ENCODE measurements at places on chromosomes 5 and 9. TPM values are rescaled to one million over a fixed set of nuclear protein-coding genes. Genes with fewer than 3 reads are reported as not detected.

GRCh38 chr5:150410524-150411244 is 2.0 kb downstream of the CD74 start:
- no peak for DNase-seq

DNA sequence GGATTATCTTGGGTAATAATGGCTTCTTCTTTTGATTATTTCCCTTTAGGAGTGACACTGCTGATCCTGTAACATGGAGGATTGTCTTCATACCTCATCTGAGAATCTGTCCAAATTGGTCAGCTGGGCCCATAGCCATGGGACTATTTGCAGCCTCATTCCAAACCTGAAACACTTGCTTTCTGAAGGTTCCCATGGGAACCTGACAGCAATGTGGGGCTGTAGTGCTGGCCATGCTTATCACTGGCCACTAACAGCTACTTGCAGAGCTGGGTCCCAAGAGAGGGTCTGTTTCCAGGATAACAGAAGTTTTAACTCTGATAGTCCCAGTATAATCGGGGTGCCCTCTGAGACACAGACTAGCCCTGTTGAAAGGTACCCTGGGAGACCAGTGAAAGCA is 87.4 kb downstream of the KIAA1958 start:
- DNase-seq, result no peak

DNA sequence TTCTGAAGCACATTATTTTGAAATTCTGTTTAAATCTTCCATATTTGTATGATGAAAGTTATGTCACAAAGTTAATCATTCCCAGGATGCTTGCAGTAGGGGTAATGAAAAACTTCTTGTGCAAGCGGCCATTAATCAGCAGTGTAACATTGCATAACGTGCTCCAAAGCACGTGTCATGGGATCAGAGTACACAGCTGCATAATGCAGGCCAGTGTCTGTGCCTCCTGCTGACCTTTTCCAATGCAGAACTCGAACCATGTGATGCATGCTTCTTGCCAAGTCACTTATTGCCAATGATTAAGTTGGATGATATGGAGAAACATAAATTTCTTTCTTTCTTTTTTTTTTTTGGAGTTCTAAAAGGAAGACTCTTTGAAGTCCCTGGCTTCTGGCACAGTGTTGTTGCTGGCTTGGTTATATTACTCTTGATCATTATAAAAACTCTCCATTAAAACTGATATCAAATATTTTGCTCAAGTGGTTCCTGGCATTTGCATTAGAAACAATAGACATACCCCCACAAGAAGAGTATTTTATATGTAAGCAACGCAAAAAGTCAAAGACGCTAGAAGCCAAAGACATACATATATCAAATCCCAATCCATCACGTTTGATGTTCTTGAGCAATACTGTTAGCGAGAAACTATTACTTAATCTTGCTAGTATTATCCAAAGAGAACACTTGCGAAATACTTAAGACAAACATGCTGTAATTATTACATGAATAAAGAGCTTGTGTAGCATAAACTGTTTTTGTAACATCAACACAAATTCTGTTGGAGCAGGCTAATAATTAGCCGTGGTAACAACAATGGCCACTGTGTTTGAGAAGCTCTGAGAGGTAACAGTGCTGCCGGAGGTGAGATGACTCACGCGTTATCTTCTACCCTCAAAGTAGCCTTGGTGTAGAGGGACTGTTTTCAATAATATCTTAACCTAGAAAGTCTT is 164.2 kb downstream of the AUH start:
- DNase-seq, result peak; percentile 34

DNA sequence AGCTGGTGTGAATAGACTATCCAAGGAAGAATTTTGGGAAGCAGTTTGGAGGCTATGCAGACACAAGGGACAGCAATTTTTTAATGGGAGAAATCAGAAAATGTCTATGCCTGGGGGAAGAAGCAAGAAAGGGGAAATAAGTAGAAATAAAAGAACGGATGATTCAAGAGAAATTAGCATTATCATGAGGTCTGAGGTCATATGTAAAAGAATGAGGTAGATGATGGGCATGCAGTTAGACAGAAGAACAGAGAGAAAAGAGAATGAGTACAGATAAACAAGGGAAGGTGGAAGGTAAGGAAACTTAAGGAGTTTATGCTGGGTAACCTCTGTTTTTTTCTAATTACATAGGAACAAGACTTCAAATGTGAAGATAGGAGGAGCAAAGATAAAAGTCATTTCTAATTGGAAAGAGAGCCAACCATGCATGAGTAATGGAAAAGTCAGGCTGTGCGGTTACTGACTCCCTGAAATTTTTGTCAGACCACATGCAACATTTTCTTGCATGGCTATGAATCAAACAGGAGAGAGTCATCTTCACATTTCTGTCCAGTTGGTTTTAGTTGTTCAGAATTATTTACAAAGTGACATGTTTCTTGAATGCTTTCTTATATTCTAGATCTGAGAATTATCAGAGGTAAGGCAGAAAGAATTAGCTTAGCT is 101.0 kb upstream of the PIK3R1 start:
- no peak for DNase-seq

DNA sequence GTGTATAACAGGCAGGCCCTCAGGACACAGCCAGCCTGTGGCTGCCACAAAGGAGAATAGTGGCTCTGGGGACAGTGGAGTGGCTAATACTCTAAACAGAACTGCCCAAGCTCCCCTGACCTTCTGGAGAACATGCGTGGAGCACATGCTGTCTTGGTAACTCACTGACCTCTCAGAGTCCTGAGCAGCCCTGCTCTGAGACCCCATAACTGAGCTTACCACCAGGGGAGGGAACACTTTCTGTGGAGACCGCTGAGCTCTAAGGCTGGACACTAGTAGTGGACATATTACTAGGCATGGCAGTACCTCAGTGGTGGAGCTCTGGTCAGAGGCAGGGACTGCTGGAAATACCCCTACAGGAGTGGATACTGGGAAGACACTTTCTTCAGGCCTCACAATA is 60.2 kb upstream of the SPTLC1 start:
- no peak for DNase-seq

GRCh38 chr5:95554331-95554646 is 488 bp downstream of the SKIC3 start:
- DNase-seq, result no peak

DNA sequence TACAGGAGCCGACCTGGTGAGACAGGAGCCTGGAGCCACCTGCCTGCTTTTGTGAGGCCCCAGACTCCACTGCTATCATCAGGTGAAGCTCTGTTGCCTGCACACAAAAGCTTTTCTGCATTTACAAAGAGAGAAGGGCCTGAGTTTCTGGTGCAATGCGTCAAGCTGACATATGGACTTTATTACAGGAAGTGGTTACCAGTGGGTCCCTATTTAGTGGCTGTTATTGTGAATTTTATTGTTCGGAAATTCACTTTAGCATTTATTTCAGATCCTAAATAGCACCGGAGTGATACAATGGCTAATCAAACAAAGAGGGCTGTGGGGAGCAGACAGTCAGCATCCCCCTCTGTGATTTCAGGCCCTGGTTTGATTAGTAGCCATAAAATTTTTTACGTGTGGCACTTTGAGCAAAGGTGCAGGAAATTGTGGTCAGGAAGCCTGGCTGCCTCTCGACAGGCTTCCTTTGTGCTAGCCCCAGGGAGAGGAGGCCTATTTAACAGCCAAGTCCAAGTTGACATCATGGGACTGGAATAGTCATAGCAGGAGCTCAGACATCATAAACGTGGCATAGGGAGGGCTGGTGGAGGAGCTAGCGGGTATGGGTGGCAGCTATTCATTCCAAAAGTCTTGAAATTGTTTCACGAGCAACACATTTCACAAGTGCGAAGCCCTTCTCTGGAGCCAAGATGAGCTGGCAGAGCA is 8.4 kb downstream of the TGFBI start:
- peak; percentile 68 for DNase-seq

DNA sequence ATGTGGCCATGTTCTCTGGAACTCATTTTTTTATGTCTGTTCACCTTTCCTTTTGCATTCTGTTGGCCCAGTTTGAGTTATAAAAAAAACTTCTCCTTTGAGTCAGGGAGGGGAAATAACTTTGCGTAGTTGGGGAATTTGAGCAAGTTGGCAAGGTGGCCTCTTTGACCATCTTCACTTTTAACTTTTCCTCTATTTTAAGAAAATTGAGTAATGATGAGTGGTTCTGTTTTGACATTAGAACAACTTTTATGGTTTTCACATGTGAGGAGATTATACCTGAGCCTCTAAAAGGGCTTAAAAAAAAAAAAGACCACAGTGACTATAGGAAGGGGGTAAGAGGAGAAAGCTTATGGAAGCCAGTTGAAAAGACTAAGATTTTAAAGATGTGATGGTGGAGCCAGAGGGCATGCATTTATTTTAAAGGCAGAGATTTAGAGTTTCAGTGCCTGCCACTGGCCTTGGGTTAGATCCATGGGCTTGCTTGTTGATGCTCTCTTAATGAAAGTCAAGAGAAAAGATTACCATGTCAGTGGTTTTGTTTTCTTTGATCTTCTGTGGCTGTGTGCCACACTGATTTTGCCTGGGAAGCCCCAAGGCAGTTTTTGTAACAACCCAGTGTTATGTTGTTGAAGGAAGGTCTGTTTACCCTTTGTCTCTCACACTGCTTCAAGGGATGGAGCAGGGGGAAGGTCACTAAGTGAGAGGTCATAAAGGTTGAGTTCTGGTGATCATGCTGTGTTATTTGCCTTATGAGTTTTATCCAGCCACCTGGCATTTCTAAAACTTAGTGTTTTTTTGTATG is 219.7 kb upstream of the CD180 start:
- DNase-seq, result no peak

DNA sequence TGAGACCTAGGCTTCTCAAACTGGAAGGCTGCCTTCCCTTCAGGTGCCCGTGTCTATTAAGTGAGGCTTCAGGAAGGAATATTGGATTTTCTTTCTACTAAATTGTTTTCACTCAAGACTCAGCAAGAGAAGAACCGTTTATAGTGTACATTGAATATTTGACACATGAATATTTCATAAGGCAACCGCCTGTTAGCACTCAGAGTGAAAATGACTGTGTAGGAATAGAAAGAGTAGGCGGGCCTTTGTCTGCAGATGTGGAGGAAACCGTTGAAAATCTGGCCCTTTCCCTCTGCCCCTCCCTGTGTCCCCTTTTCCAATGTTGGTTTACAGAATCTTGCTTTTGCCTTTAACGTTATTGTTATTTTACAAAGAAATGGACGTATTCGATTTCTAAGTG is 6.2 kb downstream of the SAP30L start:
- DNase-seq, result no peak

DNA sequence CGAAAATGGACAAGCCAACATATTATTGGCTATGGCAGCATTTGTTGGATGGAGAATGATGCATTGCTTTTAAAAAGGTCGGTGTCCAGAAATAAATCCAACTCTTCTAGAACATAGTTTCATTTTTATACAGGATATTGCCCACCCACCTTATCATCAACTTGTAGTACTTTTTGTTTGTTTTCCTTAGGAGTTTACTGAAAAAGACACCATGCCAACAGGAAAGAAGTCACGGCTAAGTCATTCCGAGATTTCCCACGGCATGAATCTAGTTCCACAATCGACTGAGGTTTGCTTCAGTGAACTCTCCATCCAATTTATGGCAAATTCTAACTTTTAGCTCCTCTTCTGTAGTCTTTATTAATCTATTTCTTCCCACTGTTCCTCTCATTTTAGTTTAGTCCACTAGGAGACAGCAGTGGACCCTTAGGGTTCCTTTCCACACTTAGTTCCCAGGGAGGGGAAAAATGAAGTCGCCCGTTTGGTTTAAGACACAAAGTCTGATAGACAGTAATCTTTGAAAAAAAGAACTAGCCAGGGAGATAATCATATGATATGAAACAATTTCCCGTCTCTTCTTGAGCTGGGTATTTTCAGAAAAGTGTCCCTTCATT is 237.5 kb downstream of the AP3B1 start:
- no peak for DNase-seq

DNA sequence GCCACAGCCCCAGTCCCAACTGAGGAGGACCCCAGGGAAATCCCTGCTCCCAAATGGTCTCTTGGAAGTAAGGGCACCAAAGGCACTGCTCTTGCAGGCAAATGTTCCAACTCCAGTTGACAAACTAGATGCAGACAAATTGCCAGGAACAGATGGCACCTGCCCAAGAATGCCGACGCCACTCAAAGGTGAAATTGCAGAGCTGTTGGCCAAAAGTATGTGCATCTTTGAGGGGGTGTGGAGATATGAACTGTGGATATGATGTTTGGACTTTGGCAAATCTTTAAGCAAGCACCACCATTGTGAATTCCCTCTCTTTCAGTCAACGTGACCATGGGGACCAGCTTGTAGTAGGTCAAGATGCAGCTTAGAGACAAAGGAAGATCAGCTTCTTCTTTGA is 12.0 kb upstream of the CPLX2 start:
- no peak for DNase-seq

GRCh38 chr5:1208743-1209488 is 7.5 kb downstream of the SLC6A19 start:
- no peak for DNase-seq

DNA sequence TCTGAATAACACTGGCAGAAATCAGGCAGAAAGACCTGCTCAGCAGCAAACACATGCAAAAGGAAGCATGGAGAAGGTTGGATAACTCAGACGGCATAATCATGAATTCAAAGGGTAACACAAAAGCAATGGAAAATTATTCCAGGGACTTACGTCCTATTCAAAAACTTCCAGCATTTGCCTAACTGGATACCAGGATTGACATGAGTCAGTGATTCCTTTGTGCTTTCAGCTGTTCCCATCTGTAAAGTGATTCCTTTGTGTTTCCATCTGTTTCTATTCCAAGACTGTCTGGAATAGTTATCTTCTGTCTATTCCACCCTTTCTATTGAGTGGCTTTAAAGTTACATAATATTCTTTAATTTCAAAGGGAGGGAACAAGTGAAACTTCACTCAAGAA is 1361.7 kb upstream of the CDH9 start:
- DNase-seq, result no peak

DNA sequence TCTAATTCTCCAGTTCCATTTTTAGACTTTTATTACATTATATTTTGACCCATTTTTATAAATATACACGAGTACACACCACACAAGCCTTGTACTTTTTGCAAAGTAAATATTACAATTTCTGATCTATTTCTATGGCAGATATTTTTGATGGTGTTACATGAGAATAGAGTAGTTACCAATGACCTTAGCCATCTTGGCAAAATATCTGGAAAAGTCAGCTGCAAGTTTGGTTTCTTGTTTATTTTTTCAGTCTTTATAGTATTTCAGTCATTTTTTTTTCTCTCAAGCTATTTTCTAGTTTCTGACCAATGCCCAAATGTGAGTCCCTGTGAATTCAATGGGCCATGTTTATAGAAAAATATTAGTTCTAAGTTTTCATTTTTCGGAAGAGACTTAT is 64.0 kb upstream of the TMC1 start:
- no peak for DNase-seq

DNA sequence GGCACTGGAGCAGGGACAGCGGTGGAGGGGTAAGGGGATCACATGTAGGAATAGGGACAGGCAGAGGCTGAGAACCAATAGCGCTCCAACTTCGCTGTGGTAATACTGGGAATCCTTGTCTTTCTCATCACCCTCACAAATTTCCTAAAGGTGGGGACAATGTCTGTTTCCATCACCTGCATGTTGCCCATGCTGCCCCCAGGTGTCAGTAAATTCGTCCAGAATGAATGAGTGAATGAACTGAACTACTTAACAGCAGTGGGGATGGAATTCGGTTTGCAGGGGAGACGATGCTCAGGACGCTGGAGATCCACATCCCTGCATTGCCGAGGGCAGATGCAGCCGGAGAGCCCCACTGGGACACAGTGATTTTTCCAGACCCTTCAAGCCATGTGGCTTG is 129.9 kb downstream of the PDZD2 start:
- DNase-seq, result no peak

GRCh38 chr9:1916655-1917054 is 98.5 kb upstream of the SMARCA2 start:
- DNase-seq, result no peak

Gene PRDM9
- not detected for total RNA-seq

Gene NR2F1
- 18.2 TPM for total RNA-seq

Gene NCS1
- total RNA-seq, result 86.2 TPM

Gene CARD9
- total RNA-seq, result 8.8 TPM

Gene TPPP
- 0.03 TPM for total RNA-seq

Gene EXOSC2
- total RNA-seq, result 93.7 TPM

Gene ADGRV1
- 13.1 TPM for total RNA-seq
